Inflammatory macrophage treated with lipopolysaccharide for 1 hour (primary cell): ENCODE measurements at places on chromosomes 5 and 9.

GRCh38 chr5:72325566-72326305 lies 5.6 kb downstream of the PTCD2 start:
- DNase-seq: no peak

DNA sequence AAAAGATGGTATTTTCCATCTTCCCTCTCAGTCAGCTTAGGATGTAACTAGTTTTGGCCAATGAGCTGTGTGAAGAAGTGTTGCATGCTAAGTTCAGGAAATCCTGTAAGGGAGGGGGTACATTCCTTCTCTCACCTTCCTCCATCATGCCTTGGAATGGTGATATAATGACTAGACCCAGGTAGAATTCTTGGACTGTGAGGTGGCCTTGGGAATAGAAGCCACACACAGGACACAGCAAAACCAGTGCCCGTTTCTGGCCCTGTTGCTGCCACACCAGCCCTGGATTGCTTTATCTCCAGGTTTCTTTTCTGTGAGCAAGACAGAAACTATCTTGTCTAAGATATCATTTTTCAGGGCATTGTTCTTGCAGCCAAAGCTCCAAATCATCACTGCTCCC lies 10.5 kb upstream of the ZNF354A start:
- no peak for DNase-seq

DNA sequence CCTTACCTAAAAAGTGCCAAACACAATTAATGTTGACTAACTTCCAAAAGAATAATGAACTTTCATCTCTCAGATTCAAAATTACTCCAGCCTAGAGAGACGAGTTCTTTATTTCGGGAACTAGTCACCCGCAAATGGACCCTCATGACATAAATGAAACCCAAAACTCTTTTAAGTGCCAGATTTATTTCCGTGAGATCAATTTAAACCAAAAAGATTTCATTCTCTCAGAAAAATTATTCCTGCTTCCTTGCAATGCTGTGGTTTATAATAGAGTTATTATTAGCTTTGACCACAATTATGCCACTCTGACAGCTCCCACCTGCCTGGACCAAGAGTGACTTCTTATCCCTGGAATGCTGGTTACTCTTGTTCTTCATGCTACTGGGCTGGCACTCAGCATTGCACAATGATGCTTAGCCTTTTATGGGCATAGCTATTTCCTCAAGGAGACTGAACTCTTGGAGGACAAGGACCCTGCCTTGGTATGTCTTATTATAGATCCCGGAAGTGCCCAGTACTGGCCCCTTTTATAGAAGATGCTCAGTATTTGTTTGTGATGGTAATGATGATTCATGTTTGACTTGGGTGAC lies 183.5 kb downstream of the SNX18 start:
- DNase-seq: no peak

GRCh38 chr9:88391921-88392320 lies 3.7 kb downstream of the SPIN1 start:
- peak; percentile 29 for DNase-seq

DNA sequence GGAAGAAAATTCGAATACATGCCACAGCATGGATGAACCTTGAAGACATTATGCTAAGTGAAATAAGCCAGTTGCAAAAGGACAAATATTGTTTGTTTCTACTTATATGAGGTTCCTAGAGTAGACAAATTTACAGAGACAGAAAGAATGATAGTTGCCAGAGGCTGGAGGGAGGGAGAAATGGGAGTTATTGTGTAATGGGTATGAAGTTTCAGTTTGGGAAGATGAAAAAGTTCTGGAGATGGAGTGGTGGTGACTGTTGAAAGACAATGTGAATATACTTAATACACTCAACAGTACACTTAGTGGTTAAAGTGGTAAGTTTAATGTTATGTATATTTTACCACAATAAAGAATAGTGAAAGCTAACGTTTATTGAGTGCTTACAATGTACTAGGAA lies 99.6 kb upstream of the SLC44A1 start:
- DNase-seq: no peak

GRCh38 chr5:54944364-54944763 lies 41.0 kb downstream of the ESM1 start:
- no peak for DNase-seq

DNA sequence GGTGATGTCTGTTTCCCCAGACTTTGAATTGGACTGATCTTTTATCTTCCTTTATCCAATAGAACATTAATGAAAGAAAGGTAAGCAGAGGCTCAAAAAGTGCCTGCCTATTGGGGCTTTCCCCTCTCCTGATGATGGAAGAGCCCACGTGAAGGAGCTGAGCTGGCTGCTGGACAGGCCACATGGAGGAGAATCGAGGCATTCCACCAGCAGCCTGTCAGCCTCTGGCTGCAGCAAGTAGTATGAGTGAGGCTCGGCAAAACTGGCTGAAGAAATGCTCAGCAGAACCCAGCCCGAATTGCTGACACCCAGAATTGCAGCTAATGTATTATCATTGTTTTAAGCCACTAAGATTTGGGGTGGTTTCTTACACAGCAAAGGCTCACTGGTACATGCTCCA lies 66.5 kb upstream of the STC2 start:
- no peak for DNase-seq

DNA sequence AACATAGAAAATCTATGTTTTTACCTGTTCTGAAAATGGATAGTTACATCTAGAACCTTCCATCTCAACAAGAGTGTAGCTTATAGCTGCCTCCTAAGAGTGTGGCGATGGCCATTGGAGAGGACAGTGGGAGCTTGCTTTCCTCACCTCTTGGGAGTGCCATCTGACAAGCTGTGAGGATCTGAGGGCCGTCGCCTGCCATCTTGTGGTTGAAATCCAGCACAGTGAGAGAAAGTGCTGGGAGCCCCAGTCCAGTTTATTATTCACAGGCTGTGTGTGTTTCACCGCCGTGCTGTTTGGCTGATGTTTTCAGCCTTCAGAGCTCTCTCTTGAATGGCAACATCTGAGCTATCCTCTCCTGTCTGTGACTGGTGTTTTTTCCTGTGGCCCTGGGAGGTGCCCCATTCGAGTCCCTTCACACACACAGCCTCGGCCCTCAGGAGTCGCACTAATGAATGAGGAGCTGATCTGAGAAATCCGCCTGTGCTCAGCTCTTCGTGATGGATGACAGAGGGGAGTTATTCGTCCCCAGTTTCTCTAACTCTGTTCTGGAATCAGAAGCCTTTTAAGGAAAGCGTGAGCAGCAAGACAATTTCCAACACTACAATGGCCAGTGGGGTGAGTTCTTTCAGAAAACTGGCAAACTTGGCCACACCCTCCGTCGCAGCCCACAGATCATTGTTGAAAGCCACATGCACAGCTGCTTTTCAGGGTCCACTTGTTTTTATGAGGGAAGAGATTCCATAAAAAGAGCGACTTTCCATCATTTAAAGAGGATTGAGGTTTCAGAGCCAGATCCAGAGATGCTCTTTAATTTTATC lies 170.3 kb downstream of the PDZD2 start:
- DNase-seq: peak; percentile 52
